Activated T-cell treated with anti-CD3 and anti-CD28 coated beads, Interleukin-2, amount 50 U/mL, for 24 hours (primary cell): ENCODE measurements at places on chromosomes 7 and 10.

DNA sequence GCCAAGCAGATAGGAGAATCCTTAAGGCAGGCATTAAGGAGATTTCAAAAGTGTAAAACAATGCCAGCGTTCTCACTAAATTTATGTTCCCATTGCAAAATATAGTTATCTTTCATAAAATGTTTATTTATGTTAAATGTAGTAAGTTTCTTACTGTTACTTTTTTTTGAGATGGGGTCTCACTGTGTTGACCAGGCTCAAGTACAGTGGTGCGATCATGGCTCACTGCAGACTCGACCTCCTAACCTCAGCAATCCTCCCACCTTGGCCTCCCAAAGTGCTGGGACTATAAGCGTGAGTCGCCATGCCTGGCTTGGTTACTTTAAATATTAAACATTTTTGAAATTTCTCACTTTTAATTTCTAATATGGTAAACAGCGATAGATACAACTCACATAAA, 31.8 kb upstream of the PRKAR2B start:
- DNase-seq = no peak

DNA sequence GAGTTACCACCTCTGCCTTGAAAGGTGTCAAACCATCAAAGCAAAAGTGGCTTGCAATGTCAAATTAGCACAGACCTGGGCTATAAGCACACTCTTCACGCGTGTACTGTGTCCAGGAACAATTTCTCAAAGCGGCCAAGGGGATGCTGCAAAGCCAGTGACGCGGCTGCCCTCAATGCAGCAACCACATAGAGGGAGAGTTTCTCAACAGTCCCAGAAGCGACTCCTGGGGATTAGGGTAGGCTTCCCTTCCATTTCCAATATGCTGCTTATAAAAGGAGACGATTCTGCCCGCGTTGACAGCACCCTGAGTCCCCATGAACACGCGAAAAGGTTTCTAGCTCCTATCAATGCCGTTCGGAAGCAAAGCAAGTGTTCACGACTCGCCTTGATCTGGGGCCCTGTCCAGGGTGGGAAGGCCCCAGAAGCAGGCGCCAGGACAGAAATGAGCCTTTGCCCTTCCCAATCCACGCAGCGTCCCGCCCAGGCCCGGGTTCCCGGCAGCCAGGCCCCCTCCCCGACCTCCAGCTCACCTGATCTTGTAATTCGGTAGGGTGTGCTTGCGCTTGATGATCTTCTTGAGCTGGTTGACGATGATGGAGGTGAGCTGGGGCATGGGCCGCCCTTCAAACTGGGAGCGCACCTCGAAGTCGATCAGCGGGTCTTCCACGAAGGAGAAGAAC, 1.3 kb downstream of the PDZD8 start:
- peak; percentile 64 for DNase-seq

DNA sequence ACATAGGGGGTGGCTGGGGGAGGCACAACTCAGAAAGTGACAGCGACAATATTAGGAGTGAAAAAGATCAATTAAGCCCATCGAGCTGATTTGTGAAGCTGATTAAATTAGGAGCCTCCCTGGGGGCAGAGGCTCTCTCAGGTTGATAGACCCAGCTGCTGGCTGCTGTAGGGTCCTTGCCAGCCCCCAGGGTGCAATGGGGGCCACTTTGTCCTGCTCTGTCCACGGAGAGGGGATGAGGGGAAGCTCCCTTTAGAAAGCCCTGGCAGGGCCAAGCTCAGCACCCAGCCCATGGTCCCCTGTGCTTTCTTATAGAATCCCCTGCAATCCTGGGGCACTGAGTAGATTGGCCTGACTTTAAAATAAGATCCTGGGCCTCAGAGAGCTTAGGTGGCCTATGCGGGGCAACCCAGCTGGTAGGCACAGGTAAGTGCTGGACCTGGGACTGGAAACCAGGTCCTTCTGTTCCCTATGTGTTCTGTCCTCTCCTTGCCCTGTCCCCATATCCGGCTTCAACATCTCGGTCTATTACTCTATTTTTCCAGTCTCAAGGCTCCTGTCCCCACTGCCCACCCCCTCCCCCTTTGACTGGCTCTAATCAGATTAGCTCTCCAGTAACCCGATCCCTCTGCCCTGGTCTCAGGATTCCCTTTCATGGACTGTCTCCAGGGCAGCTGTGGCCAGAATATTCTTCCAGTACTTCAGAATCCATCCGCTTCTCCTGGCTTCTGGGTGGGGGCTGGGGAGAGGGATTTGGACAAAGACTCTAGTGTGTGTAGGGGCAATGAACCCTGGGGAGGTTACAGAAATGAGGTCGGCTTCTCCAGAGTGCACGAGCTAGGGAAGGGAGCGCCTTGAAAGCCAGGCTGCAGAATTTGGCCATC, 259.6 kb downstream of the RPS24 start:
- no peak for DNase-seq

- no peak for DNase-seq
These were observed 97.7 kb downstream of the DNMBP start for GRCh38 chr10:99912041-99912440.

DNA sequence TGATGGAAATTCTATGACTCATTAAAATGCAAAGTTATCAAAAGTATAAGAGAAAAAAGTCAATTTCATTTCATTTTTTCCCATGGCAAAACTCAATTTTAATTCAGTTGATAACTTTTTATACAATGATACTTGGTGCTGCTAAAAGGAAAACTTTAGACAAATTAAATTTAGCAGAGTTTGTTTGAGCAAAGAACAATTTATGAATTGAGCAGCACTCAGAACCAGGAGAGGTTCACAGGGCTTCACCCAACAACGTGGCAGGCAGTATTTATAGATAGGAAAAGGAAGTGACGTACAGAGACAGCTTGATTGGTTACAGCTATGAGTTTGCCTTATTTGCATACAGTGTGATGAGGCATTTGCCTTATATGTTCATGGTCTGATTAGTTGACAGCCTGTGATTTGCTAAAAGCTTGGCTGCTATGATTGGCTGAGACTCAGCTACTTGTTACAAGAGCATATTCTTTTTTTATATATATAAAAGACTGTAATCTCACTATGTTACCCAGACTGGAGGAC, 157.2 kb upstream of the CELF2 start:
- no peak for DNase-seq

GRCh38 chr7:33196221-33196620, 66.9 kb downstream of the BBS9 start:
- no peak for DNase-seq

DNA sequence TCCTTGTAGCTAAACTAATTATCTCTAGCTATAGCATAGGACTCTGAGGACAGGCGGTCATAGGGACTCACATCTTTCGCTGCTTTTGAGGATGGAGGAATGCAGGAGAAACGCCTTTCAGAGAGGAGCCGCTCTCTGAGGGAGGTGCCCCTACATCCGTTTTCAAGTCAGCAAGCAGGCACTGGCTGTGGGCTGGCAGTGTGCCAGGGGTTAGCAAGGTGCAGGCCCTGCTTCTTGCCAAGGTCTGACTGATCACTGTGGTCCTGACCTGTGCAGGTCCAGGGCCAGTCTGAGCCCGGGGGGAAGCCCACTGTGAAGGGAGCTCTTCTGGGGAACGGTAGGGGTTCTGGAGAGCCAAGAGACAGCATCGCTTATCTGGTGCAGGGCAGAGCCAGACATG, 89.4 kb downstream of the SH3PXD2A start:
- peak; percentile 81 for DNase-seq

DNA sequence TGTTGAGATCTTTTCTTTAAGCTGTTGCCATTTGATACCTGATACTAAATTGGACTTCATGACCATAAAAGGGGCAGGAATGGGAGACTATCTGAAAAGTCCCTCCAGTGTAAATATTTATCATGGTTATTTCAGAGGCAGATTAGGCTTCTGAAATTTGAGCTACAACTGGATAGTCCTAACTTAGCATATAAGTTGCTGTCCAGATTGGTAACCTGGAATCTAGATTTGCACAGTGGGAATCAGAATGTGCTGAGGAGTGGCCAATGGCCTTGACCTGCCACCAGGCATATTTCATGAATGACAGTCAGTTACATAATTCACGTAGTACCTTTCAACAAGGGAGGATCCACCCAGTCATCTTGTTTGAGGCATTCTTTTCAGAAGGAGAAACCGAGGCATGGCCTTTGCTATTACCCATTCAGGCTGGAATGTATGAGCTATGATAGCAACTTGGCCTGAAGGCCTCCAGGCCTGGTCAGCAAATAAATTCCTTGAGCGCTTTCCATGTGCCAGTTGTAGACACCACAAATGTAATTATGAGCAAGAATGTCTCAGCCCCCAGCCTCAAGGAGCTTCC, 80.0 kb downstream of the EEPD1 start:
- DNase-seq = no peak

DNA sequence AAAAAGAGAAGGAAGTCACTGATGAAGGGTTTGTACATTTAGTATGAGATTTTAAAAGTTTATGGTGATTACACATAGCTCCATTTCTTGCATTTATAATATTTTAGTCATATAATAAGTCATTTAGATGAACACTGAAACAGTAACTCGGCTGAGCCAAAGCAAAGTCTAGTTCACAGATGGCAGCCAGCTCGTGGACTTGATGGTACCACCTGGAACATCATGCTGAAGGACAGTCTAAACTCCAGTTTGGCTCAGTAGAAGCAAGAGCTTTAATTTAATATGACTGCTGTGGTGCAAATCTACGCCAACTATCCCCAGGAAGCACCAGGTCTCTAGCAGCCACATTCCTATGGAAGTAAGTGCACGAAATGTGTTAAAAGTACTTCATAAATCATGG, 16.4 kb downstream of the SRI start:
- no peak for DNase-seq

DNA sequence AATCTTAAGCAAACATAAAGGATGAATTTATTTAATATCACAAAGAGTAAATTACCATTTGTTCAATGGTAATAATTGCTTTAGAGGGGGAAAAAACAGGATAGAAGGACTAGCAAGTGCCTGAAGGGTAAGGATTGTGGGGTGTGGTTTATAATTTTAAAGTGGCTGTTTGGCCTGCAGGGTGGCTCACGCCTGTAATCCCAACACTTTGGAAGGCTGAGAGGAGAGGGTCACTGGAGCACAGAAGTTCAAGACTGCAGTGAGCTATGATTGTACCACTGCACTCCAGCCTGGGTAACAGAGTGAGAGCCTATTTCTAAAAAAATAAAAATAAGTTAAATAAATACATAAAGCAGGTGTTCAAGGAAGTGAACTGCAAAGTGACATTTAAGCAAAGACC, 199.9 kb upstream of the AHR start:
- no peak for DNase-seq

- DNase-seq = no peak
These were observed 105.9 kb downstream of the CPEB3 start for GRCh38 chr10:92184977-92185376.

DNA sequence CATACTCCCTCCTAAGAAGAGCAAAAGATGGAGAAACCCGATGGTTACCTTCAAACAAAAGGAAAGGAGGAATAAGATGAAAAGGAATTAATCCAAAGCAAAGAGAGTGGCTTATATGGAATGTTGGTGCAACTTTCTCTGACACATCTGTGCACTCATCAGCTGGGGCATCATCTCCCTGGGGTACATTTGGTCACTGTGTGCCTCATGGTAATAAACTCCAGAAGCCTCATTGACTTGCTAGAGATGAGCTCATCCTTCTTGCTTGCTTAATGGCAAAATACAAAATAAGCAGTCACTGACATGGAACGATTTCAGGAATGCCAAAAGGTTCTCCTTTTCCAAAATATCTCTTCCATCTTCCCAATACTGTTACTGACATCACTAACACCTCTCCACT, 22.5 kb downstream of the CAV1 start:
- no peak for DNase-seq

- DNase-seq = no peak
These were observed 161.5 kb upstream of the TBX20 start for GRCh38 chr7:35415411-35415822.

DNA sequence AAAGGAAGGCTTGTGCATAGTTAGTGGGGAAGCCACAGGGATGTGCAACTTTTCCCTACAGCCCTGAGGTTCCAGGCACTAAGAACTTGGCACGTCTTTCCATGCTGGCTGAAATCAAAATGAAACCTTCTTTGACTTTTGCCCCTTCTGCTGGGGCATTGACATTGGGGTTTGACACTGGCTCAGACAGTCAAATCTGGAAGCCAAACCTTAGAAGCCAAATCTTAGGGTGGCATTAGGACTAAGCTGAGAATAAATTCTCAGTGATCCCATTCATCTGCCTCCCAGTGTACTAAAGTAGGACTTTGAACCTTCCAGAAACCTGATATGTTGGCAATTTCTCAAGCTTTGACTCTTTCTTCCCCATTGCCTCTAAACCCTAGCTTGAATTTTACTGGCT, 31.3 kb upstream of the INSYN2A start:
- no peak for DNase-seq

- DNase-seq = no peak
These were observed 20.0 kb downstream of the KCP start for GRCh38 chr7:128890306-128891109.

- DNase-seq = no peak
These were observed 35.3 kb downstream of the DENND2A start for GRCh38 chr7:140605337-140605736.

GRCh38 chr10:70925377-70926225, 37.2 kb upstream of the PCBD1 start:
- DNase-seq = peak; percentile 77

- no peak for DNase-seq
These were observed 222.0 kb downstream of the LHFPL3 start for GRCh38 chr7:104550362-104550761.

GRCh38 chr10:35872671-35873070, 230.6 kb upstream of the FZD8 start:
- no peak for DNase-seq

DNA sequence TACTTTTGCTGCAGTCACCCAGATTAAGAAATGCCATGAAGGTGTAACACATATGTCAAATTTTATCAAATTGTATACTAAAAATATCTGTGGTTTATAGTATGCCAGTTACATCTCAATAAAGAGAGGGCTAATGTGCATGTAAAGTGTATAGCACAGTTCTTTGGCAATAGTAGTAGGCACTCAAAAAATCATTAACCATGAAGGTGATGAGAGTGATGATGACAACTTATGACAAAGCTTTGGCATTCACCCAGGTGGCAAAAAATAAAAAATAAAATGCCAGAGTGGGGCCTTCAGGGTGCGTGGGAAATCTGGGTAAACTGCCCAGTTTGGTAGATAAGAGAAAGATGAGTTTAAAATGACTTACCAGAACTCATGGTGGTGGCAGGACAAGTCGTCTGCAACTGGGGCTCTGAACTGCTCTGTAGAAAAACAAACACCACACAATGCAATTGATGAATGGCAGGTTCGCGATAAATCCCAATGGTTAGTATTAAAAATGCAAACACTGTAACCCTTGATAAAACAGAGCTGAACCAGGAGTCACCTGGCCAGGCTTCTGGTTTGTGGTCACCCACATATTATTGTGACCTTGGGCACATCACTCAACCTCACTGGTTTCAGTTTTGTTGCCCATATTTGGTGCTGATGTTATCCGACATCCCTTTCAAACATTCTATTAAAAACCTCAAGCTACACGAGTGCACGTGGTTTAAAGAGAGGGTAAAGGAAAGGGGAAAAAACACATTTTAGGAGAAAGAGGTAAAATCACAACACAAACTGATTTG, 120.2 kb downstream of the SORBS1 start:
- DNase-seq = no peak
